ENCODE measurements at places on chromosomes 2 and 18. TPM values are rescaled to one million over a fixed set of nuclear protein-coding genes. Genes with fewer than 3 reads are reported as not detected.

DNA sequence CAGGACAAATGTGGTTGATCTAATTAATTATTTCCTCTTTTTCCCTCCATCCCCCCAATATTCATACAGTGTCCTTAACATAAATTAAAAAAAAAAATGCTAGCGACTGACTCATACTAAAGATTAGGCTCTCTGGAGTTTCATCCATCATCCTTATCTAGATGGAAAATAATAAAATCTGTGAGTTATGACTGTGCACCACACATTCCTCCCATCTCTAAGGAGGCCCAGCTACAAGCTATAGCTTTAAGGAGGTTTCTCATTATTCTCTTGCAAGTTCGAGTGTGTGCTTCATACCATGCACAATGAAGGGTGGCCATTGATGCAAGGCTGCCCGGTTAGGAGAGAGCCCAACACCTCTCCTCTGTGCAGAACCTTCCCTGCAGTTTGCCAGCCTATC, 77.3 kb downstream of the XDH start:
- no peak for DNase-seq

DNA sequence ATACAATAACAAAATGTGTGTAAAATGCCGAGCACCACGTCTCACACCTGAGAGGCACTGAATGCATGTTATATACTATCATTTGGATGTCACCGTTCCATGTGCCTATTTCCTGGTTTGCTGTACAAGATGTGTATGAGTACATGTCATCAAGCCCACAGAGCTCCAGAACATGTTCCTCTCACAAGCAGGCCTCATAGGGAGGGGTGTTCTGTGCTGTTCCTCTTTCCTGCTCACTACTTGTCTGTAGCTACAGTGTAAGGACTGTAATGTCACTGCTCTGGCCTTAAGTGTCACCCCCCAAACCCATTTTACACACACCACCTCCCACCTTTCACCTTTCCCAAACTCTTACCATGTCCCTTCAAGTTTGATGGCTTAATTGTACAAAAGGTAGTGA, 1.8 kb downstream of the AFF3 start:
- no peak for DNase-seq

- no peak for DNase-seq
Observed at GRCh38 chr2:2931318-2932075, 446.1 kb downstream of the EIPR1 start.

DNA sequence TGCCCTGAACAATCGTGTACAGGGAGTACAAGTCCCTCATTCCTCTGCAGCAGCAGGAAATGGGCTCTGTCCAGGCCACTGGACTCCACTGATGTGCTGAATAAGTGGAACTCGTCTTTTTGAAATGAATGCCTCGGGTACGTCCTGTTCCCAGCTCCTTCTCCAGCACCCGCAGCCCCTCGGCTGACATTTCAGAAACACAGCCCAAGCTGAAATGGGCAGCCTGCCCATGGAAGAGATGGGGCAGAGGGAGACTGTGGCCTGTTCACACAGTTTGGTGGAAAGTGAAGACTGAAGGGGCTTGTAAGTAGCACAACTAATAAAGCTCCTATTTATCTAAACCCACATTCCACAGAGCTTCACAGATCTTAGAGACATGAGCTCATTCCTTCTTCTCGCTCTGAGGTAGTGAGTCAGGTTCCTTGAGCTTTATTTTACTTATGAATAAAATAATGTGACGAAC, 498.6 kb downstream of the TXNL1 start:
- peak; percentile 29 for DNase-seq

DNA sequence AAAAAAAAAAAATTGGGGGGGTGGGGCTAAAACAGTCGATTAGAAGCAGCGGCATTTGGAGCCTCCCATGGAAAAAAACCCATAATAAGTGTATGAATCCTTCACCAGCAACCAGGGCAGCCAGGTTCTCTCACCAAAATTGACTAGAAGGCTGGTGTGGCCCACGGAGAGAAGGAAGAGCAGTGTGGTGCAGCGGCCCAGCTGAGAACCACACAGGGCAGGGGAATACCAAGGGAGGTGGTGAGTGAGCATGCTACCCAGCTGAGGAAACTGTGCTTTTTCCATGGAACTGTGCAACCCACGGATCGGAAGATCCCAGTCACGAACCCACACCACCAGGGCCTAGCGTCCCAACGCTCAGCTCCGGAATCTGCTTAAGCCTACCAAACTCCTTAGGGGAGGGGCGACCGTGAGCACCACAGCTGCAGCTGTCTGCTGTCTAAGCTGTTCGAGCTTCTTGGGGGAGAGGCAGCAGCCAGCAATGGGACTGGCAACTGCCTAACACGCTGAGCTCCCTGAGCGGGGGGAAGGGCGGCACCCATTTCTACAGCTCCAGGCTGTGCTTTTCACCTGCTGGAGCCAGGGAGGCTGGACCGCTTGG, 1037.2 kb upstream of the ACVR2A start:
- no peak for DNase-seq

DNA sequence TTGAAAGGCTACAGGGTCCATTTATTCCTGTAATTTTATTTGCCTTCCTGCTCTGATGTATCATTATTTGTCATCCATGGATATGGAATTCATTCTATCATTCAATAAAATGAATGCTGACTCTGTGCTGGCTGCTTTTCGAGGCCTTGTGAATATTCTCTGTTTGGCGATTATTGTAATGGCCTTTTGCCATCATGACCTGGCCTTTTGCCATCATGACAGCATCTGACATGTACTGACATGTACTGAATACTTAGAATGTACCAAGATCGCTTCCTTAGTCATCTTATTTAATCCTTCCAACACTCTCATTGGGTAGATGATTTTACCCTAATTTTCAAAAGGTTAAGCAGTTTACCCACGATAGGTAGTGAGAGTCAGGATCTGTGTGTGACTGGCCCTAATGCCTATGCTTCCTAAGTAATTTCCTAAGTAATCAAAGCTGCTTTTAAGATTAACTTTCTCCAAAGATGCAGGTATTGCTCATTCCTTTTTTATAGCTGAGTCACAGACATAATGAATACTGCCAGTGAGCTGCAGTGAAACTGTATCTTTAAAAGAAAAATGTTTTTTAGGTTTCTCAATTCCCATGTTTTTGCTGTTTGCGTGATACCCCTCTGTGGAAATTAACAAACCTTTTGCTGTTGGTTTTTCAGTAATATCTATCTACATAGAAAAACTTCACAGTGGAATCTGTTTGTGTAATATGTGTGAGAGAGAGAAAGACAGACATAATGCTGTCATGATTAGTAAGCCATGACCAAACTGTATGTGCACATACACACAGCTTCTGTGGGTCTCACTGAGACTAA, 127.8 kb downstream of the CERS6 start:
- peak; percentile 29 for DNase-seq

- DNase-seq: no peak
Observed at GRCh38 chr18:61541673-61542072, 208.4 kb downstream of the CDH20 start.

Gene SPP2
- total RNA-seq: not detected

Gene POMC
- 5.3 TPM for total RNA-seq

Gene LIMS2
- 204 TPM for total RNA-seq

Gene LRRC30
- not detected for total RNA-seq

Gene FAM124B
- total RNA-seq: 1.3 TPM

Gene ABCB11
- total RNA-seq: 0.37 TPM

Gene NXPH2
- not detected for total RNA-seq
